ENCODE measurements at places on chromosomes 1 and 21.

GRCh38 chr1:9079988-9080704 is 10.7 kb upstream of the SLC2A5 start:
- DNase-seq, result no peak

DNA sequence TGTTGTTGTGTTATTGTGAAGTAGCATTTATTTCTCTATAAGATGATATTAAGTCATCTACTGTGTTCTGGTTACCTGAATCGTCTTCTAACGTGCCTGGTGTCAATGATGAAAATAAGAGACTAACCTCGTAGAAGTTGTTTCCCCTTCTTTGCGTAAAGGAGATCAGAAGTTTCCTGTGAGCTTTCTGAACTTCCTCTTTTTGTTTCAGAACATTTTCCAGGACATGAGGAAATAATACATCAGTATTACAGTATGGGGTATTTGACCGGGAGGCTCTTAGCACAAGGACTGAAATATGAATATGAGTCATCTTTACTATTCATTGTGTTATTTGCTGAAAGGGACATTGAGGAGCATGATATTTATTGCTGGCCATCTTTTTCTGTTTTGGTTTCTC is 1.3 kb downstream of the ST6GALNAC3 start:
- DNase-seq, result no peak

- DNase-seq, result no peak
Observed at GRCh38 chr1:72296501-72296900, 14.2 kb upstream of the NEGR1 start.

GRCh38 chr21:42381347-42381984 is 14.4 kb downstream of the TMPRSS3 start:
- no peak for DNase-seq

GRCh38 chr1:197130677-197131304 is 15.7 kb downstream of the ASPM start:
- no peak for DNase-seq

GRCh38 chr1:236896716-236897115 is 101.6 kb downstream of the MTR start:
- DNase-seq, result no peak

DNA sequence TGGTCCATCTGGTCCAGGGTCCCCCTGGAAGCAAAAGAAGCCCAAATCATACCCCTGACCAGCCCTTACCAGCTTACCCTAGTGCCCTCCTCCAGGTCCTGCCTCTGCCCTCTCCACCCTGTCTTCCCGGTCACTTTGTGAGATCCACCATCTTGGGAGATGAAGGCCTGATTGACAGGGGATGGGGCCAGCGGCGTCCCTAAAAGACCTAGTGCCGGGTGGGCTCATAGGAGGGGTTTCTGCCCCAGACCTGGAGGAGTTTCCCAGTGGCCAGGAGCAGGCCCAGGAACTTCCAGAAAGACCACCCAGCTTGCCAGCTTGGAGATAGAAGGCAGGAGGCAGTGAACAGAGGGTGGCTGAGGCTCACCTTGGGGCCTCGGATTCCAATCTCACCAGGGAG is 5.4 kb downstream of the COL9A2 start:
- DNase-seq, result no peak

DNA sequence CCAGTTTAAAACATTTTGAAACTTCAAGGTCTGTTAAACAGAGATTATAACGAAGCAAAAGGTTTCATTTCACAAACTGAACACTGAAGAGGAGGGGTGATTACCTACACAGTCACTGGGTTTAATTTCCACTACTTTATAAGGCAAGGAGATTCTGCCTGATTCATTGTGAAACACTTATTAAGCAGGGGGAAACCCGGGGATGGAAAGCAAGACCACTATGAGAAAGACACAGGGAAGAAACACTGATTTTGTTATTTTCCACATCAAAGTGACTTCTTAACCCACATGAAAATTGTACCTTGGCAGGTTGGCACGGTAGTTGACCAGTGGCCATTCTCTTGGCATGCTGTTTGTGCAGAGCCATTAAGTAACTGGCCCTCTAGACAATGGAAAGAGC is 8.1 kb upstream of the F5 start:
- DNase-seq, result no peak

- no peak for DNase-seq
Observed at GRCh38 chr1:212611000-212611948, 2.7 kb downstream of the ATF3 start.

DNA sequence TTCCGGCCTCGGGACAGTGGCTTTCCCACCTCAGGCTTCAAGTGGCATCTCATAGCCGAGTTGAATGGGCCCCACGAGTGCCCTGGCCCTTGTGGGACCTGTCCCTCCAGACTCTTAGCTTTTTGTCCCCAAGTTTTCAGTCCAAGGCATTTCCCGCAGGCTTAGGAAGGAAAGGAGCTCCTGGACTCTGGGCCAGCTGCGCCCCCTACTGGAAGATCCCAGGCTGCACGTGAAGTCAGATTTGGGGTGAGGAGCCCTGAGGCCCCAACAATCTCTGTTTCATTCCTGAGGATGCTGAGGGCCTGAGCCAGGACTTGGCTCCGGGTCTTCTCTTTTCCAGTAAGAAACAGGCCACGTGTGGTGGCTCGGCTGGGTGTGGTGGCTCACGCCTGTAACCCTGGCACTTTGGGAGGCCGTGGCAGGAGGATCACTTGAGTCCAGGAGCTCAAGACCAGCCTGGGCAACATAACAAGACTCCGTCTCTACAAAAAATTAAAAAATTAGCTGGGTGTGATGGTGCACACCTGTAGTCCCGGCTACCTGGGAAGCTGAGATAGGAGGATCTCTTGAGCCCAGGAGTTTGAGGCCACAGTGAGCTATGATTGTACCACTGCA is 67.4 kb downstream of the ARHGEF10L start:
- peak; percentile 67 for DNase-seq

GRCh38 chr21:31997191-31997590 is 124.4 kb downstream of the HUNK start:
- DNase-seq, result no peak

DNA sequence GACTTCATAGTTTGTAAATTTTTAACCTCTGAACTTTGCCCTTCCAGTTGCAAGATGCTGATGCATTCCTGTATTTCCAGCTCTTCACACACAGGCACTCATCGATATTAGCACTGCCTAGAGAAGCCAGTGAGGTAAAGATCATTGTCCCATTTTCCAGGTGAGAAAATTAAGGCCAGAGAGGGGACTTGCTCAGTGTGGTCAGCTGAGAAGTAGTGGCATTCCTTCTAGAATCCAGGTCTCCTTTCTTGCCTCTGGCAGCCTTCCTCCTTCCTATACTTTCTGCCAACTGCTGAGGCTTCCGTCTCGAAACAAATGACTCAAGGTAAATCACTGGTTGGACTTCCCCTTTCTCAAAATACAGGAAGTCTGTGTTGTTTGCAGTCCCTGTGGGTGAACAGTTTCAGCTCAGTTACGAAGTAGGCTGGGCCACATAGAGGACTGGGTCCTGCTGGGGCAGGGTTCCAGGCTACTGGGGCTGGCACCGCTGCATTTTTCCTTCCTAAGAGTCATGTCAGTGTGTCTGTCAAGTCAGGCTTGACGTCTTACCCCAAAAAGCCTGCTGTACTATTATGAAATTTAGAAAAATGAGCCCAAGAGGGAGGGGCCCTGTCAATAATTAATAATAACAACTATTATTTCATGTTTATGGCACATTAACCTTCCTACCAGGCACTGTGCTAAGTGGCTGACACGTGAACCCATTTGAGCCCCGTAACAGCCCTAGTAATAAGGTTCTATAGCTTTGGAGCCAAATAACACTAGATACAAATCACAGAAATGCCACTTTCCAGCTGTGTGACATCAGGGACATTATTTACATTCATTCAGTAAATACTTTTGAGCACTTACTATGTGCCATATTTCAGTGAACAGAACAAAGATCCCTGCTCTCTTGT is 16.6 kb upstream of the RNF19B start:
- peak; percentile 58 for DNase-seq

GRCh38 chr1:178847396-178847849 is 23.5 kb downstream of the ANGPTL1 start:
- DNase-seq, result no peak

DNA sequence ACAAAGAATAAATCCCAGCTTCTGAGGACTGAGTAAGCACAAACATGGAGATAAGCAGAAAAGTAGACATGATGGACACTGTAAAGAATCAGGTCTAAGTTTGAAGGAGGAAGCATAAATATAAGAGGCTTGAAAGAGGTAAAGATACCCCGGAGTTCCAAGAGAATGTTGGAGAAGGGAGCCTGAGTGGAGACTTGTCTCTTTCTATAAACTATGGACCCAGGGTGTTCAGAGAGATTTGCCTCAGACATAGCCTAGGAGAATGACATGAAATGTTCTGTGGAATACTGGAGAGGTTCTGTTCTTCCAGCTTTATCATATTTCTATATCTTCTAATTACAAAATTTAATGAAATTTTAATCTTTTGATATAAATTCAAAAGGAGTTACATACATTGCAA is 554.3 kb upstream of the B3GALT2 start:
- DNase-seq, result no peak

GRCh38 chr1:1564268-1564667 is 10.4 kb downstream of the SSU72 start:
- DNase-seq, result no peak

All from globus pallidus (tissue), 1 donor.